ENCODE measurements at places on chromosomes 5 and 9.

DNA sequence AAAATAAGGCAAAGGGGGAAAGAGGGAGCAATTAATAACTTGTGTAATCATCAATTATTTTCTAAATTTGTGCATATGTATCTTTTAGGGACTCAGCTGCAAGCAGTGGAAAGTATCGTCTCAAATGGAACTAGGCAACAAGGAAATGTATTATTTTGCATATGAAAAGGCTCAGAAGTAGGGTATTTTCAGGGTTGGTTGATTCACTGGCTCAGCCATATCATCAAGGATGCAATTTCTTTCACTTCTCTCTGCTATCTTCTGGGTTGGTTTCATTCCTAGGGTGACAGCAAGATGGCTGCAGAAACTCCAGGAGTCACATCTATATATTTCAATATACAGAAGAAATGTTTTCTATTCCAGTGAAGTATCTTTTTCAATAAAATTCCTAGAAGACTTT lies 509.8 kb downstream of the DMAC1 start:
- no peak for DNase-seq

- no peak for DNase-seq
Measured at GRCh38 chr9:72041775-72042194, 18.6 kb downstream of the C9orf57 start.

DNA sequence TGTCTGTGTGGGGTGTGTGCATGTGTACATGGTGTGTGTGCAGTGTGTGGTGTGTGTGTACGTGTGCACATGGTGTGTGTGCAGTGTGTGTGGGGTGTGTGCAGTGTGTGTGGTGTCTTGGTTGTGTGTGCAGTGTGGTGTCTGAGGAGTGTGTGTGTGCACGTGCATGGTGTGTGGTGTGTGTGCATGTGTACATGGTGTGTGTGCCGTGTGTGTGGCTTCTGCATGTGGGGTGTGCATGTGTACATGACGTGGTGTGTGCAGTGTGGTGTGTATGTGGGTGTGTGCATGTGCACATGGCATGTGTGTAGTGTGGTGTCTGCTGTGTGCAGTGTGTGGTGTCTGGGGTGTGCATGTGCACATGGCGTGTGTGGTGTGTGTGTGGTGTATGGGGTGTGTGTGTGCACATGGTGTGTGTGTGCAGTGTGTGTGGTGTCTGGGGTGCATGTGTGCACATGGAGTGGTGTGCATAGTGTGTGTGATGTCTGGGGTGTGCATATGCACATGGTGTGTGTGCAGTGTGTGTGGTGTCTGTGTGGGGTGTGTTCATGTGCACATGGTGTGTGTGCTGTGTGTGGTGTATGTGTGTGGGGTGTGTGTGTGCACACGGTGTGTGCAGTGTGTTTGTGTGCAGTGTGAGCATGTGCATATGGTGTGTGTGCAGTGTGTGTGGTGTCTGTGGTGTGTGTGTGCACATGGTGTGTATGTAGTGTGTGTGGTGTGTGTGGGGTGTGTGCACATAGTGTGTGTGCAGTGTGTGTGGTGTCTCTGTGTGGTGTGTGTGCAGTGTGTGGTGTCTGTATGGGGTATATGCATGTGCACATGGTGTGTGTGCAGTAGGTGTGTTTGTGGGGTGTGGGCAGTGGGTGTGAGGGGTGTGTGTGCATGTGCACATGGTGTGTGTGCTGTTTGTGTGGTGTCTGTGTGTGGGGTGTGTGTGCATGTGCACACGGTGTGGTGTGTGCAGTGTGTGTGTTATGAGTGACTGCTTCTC lies 40.6 kb upstream of the ZNG1F start:
- DNase-seq = no peak

DNA sequence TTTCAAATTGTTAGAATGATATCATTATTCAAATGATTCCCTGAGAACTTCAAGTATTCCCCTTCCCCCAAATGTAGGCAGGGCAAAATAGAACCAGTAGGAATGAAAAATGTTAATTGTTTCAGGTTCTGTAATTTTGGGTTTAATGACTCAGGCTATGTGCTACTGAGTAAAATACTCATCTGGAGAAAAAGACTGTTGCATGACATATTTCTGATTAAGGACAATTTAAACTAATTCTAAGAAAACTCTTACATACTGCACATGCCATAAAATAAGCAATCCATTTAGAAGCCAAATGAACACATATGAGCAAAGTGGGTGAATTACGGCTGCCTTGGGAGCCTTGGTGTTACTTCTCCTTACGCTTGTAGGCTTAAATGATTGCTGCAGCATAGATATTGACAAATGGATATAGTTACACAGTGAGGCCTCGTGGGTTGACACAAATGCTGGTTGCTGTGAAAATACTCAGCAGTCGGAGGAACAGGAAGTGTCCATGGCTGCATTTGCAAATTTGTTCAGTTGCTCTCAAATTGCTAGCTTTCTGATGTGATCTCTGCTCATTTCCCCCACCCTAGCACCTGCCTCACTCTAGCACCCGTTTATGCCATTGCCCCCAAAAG lies 174.9 kb upstream of the DMAC1 start:
- no peak for DNase-seq

- no peak for DNase-seq
Measured at GRCh38 chr5:31217446-31217845, 24.0 kb downstream of the CDH6 start.

- no peak for DNase-seq
Measured at GRCh38 chr9:33295571-33295970, 5.3 kb downstream of the NFX1 start.

DNA sequence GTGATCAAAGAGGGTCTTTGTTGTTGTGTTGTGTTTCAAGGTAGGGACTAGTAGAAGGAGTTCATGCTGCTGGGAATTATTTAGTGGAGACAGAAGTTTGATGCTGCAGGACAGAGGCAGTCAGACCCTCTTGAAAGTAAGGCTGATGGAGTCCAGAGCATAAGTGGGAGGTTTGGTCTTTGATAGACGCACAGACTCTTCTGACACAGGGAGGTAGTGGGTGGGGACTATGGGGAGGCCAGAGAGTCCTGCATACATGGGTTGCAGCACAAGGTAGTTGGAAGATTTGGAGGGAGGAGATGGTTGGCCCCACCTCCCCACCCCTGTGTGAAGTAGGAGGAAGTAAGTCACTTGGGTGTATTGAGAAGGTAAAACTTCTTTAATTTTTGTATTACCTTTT lies 2.4 kb upstream of the CCDC112 start:
- no peak for DNase-seq

- no peak for DNase-seq
Measured at GRCh38 chr5:147403651-147404640, 105.9 kb downstream of the DPYSL3 start.

- DNase-seq = no peak
Measured at GRCh38 chr5:151357792-151358191, 10.4 kb upstream of the SLC36A2 start.

DNA sequence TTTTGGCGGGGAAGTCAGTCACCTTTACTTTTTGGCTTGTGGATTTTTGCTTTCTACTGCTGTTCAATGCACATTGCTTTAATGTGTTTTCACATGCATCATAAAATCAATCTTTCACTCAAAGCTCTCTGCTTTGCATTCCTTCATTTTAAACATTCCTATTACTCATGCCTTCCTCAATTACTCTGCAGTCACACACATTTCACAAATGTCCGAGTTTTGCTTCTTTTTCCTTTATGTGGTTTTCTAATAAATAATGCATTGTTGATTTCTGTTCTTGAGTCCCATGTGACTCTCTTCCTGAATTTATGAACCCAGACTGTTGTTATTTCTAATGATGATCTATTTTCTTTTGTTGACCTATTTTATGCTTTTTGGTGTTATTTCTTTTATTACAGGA lies 82.3 kb upstream of the EPB41L4B start:
- DNase-seq = no peak

GRCh38 chr5:6820851-6821479 lies 107.7 kb downstream of the TENT4A start:
- no peak for DNase-seq

GRCh38 chr5:67725604-67726003 lies 490.0 kb upstream of the PIK3R1 start:
- no peak for DNase-seq

GRCh38 chr5:162096448-162096847 lies 28.9 kb downstream of the GABRG2 start:
- no peak for DNase-seq

GRCh38 chr9:93387791-93388190 lies 63.7 kb upstream of the FAM120A start:
- no peak for DNase-seq

DNA sequence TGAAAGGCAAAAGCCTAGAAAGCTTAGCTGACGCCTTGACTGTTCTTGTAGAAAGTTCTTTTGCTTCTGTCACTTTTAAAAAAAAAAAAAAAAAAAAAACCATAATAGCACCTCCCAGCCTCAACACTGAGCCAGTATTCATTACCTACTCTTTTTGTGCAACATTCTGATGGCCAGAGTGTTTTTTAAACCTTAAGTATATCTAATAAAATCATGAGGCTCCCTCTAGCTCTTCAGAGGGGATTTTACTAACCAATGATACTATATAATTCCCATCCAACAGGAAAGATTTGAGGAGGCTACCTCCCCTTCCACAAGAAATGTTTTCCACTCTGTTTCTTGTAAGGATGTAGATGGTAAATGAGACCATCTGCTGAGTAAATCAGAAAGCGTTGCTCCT lies 3.9 kb downstream of the BNC2 start:
- no peak for DNase-seq

DNA sequence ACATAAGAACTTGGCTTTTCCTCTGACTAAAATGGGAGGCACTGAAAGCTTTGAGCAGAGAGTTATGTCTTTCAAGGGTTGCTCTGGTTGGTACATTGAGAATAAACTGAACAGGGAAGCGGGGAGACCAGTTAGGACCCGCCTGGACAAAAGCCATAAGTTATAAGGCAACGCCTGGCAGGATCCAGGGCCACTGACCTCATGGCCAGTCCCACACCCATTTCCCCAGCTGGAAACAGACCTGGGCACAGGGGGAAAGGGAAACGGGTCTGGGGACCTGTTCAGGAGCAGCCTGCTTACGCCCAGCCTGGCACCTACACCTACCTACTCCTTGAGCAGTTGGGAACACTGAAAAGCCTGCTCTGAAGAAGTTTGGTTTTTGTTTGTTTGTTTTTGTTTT lies 1.3 kb downstream of the SPINK4 start:
- DNase-seq = no peak

GRCh38 chr9:70452365-70452764 lies 37.9 kb upstream of the KLF9 start:
- no peak for DNase-seq

DNA sequence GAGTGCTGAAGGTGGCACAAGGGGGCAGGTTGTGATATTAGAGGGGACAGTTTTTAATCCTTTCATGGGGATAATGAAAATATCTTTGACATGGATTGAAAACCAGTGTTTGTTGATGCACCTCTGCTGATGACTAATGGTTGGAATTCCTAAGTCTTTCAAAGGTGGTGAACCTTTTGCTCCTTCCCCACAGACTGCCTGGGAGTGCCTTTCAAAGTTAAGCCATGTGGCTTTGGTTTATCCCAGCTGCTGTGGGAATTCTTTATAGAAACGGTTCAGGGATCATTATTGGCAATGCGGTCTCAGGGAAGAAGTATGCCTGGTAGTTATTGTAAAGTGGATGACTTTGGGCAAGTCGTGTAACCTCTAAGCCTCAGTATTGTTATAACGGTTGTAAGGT lies 45.7 kb downstream of the PIP5K1B start:
- no peak for DNase-seq

- DNase-seq = no peak
Measured at GRCh38 chr5:122967085-122967484, 69.4 kb downstream of the PPIC start.

DNA sequence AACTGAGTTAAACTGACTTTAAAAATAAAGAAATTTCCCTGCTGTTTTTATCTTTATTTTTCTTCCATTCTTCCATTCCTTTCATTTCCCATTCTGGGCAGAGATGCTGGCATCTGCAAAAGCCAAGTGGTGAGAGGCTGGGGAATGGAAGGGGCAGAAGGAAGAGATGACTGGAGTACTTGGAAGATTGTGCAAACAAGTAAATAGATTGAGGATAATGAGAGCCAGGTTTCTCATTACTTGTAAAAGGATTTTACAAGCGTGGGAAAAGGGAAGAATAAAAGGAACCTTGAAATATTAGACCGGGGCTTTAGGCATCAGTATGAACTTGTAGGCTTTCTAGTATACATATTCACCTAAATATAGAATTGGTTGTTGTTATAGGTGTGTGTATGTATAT lies 341.2 kb downstream of the CAAP1 start:
- DNase-seq = no peak

- DNase-seq = no peak
Measured at GRCh38 chr5:126508962-126509279, 85.7 kb downstream of the GRAMD2B start.

DNA sequence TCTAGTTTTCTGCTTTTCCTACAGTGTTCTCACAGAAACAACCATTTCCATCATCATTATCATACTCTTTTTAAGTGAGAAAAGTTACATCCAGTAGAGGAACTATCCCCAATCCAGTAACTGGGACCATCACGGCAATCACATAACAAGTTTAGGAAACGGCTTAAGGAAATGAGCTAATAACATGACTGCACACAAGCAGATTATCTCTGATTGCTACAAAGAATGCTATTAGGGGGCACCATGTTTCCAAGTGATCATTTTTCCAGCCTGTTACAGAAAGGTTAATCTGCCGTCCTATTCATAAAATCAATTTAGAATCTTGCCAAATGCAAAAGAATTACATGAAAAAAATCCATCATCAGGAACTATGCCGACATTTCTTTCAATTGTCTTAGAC lies 94.6 kb downstream of the EFNA5 start:
- DNase-seq = no peak

- no peak for DNase-seq
Measured at GRCh38 chr5:5481633-5482032, 59.2 kb downstream of the ICE1 start.

GRCh38 chr5:179716286-179716685 lies 16.3 kb upstream of the MAML1 start:
- no peak for DNase-seq

DNA sequence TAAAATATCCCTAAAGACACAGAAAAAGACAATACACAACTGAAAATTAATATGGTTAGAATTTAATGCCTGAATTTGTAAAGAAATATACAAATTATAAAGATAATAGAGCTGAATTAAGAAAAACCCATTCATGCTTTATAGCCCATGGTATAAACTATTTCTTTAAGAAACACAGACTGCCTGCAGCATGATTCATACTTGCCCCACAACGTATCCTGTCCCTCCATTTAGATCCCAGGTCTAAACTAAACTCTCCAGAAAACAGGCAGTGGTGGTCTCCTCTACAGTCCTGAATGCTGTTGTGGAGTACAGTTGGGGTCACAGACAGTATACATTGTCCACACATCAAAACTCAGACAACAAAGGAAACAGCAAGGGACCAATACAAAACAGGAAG lies 24.8 kb downstream of the IL6ST start:
- DNase-seq = no peak

GRCh38 chr9:90180381-90180780 lies 462.2 kb downstream of the DIRAS2 start:
- no peak for DNase-seq

GRCh38 chr9:129187042-129187441 lies 9.0 kb upstream of the IER5L start:
- DNase-seq = no peak
